Sciatic nerve (tissue), 2 donors: ENCODE measurements at places on chromosomes 12 and 14. TPM values are rescaled to one million over a fixed set of nuclear protein-coding genes. Genes with fewer than 3 reads are reported as not detected.

Gene FAM181A
- total RNA-seq, result not detected

Gene GARIN6
- total RNA-seq, result not detected

GRCh38 chr12:64097366-64098105 lies 124.6 kb downstream of the KICS2 start:
- DNase-seq, result no peak

DNA sequence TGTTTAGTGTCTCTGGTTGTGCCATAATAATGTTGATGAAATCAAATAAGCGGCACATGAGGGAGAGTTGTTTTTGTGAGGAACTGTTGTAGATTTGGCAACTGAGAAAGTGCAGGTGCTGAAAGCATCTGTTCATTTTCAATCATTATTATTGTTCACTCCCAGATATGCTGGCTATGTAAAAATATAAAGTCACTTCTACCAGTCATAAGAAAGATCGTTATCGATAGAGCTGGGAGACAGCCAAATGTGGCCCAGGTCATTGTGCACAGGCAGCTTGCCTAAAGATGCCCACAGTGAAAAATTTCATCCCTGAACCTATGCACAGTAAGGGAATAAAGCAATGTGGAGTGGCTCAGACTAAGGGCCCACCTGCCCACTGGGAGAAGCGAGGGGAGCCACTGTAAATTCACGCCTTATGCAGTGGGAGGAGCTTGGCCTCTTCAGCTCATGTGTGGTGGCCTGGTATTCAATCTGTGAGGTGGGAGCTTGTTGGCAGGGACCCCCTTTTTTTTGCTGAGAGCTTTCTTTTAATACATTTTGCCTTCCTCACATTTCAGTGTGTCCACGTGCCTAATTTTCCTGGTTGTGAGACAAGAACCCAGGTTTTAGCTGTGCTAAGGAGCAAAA lies 1490.8 kb upstream of the TMEM132C start:
- no peak for DNase-seq

DNA sequence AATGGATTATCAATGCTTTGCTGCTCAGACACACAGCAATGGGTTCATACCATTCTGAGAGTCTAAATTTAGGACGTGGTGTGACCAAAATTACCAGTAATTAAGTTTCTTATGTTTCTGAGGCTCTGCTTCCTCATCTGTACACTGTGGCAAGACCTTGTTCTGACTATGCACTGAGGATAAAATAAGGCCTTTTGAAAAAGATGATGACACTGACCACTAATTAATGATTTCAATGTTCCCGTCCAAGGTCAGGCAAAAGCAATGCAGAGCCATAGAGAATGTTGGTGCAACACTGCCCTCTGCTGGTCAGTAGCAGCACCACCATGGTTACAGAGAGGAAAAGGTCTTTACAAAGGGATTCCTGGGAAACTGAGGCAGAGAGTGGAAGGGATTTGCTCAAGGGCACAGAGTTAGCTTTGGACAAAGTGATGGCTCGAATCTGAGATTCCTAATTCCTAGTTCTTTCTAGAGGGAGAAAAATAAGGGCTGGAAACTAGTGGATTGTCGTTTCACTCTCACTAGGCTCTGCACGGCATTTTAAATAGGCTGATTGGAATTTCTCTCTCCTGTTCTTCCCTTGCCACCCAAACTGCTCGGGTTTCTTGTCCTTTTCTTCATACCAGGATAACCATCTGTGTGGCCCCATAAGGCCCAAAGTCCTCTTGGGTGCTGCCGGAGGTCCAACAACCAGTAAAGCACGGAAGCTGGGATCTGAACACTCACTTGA lies 22.3 kb upstream of the P2RX7 start:
- DNase-seq, result peak; percentile 83

DNA sequence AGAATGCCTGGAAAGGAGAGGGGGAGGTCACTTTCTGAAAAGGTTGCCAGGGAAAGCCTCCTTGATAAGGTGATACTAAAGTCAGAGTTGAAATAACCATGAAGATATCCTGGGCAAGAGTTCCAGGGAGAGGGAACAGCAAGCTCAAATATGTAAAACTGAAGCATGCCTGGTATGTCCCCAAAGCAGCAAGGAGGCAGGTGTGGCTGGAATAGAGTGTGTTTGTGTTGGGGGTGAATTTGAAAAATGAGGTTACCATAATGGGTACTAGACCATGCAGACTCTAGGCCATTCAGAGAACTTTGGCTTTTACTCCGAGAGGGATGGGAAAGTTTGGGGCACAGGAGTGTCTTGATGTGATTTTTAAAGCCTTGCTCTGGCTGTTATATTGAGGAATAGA lies 66.7 kb upstream of the PTCSC3 start:
- no peak for DNase-seq

DNA sequence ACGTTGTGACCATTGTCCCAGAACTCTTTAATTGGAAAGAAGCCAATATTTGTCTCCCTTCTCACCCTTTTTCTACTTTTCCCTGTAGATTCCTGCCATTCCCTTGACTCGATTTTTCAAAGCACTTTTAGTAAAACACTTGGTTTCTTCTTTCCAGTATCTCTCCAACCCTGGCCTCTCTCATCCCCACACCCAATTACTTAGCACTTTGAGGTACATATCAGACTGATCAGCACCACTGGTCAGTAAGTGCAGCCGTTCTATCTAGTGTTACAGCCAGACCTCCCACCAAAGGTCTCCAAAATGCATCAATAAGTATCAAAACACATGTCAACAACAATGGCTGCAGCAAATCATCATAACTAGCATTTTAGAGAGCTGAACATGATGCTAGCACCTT lies 141.9 kb downstream of the BTG1 start:
- no peak for DNase-seq

GRCh38 chr14:101849125-101849524 lies 87.6 kb downstream of the PPP2R5C start:
- no peak for DNase-seq

DNA sequence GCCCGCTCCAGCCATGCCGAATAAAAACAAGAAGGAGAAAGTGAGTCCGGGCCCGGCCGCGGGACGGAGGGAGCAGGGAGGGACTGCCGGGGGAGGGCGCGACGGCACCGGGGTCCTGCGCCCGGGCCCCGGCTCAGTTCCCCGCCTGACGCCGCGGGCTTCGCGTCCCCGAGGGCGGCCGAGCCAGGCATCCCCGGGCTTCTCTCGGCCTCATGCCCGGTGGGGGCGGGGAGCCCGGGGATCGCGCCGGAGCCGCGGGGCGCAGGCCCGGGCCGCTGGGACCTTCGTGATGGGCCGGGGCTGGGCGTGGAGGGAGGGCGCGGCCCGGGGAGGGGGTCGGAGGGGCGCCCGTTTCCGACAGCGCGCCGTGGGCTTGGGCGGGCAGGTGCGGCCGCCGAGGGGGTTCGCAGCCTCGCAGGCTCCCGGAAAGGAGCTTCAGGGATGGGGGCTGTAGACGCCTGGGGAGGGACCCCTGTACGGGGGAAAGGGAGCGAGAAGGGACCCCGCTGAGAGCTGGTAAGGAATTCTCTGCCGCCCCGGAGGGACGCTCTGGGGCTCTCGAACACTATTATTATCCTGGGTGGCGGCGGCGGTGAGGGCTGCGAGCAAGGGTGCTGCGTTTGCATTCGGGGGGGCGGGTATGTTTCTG lies 496 bp downstream of the PPP2R5C start:
- DNase-seq, result peak; percentile 73

GRCh38 chr14:100193417-100194357 lies 34.2 kb upstream of the DEGS2 start:
- DNase-seq, result no peak
